ENCODE measurements at places on chromosomes 7 and 10.

- DNase-seq = no peak
Measured at GRCh38 chr7:157797361-157797760, 460.6 kb downstream of the DNAJB6 start.

DNA sequence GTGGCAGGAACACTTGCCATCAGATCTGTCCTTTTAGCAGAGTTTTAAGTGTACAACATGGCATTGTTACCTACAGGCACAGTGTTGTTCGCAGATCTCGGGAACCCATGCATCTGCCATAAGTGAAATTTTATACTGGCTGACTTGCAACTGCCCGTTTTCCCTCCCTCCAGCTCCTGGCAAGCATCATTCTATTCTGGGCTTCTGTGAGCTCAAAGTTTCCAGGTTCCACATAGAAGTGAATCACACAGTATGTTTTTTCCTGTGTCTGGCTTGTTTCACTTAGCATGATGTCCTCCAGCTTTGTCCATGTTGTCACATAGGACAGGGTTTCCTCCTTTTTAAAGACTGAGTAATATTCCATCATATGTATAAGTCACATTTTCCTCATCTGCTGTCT lies 56.6 kb downstream of the C10orf143 start:
- DNase-seq = no peak

GRCh38 chr10:25556457-25556856 lies 377.6 kb upstream of the MYO3A start:
- DNase-seq = peak; percentile 13

GRCh38 chr10:48820231-48820630 lies 119.4 kb downstream of the LRRC18 start:
- no peak for DNase-seq

DNA sequence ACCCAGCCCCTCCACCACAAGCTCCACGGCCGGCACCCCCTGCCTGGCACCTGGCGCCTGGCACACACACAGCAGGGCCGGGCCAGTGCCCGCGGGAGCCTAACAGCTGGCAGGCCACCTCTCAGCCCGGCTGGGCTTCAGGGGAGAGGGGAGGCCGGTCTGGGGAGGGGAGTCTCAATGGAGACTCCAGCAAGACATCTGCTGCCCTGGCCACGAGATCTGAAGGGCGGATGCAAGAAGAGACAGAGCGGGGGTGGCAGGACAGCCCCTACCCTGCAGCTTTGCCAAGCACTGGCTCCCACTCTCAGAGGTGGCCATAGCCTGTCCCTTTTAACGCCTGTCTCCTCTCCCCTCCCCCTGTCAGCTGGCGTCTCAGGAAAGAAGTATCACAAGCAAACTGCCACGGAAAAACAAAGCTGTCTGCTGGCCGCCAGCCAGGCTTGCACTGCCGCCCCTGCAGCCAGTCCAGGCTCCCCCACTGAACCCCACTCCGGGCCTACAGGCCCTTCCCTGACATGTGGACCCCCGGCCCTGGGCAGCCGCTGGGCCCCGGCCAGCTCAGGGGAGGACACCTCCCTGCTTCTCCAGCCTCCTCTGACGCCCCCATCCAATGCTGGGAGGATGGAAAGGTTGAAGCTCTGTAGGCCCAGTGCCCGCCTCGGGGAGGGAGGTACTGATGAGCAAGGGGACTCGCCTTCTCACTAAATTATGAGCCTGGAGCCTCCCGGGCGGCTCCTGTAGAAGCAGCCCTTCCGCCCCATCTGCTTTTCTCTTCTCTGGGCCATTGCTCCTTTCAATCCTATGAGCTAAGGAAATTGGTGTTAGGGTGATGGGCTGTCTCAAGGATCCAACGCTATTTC lies 178.4 kb downstream of the ARHGAP12 start:
- DNase-seq = no peak

DNA sequence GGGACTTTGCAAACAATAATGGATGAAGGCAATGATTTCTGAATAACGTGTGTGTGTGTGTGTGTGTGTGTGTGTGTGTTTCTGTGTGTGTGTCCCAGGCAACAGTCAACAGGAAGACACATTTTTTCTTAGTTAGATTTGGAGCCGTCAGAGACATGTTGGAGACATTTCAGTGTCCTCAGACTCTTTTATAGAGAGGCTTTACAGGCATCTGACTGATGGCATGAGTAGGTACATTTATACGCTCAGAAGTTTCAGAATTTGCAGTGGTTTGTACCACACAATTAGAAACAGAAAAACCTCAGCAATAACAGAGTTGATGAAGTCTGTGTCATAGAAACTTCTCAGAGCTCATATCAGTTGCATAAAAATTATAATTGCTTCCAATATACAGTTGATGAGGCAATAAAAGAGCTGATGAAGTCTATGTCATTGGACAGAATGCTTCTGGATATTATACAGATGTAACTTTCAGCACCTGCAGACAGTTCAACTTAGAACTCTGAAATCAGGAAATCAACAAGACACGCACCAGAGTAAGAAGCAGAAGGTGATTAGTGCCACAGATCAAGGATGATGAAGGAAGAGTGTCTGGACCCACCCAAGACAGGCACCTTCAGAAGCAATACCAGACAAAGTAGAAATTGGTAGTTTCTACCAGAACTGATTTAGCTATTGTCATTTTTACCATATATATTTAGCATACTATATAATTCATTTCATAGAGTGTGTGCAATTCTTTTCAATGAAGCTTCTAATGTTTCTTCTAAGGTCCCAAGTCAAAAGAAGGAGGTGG lies 104.5 kb upstream of the LYZL1 start:
- no peak for DNase-seq

- DNase-seq = no peak
Measured at GRCh38 chr10:50982989-50983388, 91.3 kb upstream of the PRKG1 start.

DNA sequence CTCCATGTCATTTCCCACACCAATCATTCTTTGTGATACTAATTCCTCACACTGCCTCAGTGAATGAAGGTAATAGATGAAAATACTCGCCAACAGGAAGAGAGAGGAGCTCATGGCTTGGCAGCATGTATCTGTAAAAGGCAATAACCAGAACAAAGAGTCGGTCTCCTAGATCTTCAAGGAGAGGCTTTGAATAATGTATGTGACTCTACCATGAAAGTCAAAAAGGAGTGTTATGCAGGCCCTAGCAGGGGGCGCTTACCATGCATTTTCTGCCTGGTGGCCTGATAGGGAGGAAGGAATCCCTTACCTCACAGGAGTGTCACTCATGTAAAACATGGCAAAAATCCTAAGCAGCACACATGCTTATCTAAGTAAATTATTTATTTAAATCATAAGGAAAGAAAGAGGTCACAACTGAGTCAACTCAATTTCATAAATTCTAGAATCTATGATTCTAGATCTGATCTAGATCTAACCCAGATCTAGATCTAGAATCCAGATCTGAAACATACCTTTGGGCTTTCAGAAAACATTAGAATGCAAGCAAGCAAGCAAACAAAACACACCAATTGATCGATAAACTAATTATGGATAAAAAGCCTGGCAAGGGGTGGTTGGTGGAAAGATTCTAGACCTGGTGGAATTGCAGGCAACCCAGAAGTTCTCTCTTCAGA lies 226.3 kb upstream of the KLF6 start:
- DNase-seq = no peak

DNA sequence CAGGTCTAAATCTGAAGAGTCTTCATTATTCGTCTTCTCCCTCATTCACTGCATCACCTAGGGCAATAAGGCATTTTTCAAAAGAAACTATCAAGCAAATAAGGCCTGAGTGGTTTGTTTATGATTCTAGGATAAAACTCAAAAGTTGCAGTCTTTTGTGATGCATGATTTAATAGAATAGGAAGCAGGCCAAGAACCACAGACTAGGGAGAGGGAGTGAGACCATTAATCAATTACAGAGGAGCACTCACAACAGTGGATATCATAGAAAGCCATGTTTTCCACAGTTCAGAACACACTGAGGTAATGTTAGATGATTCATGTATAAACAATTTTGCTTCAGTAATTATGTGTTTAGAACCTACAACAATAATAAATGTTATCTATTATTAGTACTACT lies 87.8 kb upstream of the LRRTM3 start:
- no peak for DNase-seq

GRCh38 chr7:20509892-20510572 lies 105.4 kb upstream of the ABCB5 start:
- no peak for DNase-seq

All from T1000 (cell line).